ENCODE measurements at places on chromosomes 4 and X.

DNA sequence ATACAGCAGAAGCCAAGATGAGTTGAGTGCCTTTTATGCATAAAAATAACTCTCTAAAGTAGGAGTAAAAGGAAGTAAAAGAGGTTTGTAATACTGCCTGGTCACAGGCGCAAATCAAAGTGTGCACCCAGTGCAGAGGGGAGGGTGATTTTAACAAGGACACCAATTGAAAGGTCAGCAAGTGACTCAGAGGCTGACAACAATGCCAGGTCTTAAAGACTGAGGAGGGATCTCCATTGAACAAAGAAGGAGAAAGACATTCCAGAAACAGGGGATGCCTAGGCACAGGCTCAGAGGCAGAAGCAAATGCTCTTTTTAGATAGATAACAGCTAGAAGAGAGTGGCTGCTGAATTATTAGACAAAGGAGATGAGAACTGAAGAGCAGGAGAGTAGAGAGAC is 297.4 kb upstream of the VCX start:
- no peak for DNase-seq

DNA sequence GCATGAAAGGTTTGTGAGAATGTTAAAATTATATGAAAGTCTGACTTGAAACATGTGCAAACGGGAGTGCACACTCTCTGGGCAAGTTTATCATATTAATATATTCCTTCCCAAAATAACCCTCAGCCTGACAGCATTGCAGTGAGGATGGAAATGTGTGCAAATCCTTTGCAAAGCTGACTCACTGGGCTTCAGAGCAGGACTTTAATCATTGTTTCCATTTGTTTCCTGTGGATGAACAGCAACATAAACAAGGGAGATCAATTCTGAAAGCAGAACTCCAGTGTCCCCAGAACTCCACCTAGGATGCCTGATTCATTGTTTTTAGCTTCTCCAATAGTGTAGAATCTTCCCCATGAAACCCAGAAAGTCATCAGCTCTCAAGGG is 32.9 kb downstream of the SLC2A9 start:
- DNase-seq, result no peak

GRCh38 chrX:86935988-86936387 is 581.6 kb upstream of the KLHL4 start:
- no peak for DNase-seq

DNA sequence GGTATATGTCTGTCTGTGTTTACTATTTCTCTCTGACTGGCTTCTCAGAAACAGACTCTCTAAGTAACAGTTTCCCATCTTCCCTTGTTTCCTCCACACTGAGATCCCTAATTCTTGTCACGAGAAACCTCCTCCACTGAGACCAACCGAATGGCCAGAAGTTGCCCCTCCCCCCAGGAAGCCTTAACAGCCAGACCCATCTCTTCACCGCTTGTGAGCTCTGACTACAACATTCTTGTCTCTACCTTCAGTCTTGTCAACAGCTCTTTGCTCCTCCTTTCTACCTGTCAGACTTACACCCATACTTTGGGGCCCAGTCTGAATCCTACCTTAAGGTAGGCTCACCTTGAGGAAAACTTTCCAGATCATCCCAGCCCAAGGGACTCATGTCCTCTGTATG is 90.8 kb downstream of the NHSL2 start:
- no peak for DNase-seq

DNA sequence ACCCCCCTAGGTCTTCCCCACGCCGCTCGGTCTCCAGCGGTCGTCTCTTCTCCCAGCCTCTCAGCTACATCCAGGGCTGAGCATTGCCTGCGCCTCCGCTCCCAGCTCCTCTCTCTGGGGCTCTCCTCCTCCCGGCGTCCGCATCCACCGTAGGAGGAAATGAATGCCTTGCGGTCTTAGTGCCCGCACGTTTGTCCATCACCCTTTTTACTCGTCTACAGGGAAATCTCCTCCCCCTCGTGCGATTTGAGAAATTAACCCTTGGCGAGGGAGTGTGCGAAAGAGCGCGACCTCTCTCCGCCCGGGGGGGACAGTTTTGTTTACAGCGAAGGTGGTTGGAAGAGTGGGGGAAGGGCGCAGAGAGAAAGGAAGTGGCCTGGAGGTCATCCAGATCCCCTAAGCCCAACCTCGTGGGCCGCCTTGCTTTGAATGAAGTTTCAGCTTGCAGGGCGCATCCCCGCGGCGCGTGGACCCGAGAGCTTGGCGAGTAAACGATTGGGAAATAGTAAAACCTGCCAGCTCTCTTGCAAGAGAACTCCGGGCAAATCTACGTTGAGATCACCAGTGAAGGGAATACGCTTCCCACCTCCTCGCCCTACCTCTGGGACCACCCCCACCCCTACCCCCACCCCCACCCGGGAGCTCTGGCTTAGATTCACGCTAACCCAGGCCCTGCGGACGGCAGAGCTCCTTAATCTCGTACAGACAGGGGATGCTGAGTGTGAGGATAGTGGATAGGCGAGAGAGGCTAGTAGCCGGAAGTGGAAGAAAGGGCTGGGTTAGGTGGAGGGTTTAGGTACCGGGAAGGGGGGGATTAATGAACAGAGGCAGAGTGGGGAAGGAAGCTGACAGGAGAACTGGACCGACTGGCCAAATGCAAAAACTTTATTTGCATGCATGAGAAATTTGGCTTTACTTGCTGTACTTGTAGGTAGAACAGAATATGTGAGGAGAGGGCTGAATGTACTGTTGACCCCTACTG is at the start of gene ELOVL6:
ELOVL6 (minus strand) TSS at position 181 of the 982 bp plus-strand sequence. CDS start 280 bp downstream, outside the sequence.
- peak; percentile 41 for DNase-seq

DNA sequence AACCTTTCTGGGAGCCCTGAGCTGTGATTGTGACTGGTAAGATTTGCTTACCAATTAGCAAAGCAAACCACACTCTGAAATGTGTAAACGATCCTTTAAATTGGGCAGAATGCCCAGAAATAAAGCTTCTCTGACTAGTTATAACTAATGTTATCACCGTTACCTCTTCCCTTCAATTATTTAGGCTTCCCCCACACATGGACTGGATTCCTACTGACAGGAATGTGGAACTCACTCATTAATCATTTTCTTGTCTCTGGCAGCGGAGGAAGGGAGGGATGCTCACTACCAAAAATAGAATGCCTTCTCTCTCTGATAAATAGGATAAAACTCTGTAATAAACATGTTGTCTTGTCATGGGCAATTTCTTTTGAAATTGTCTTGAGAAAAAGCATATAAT is 25.3 kb upstream of the NWD2 start:
- DNase-seq, result no peak

DNA sequence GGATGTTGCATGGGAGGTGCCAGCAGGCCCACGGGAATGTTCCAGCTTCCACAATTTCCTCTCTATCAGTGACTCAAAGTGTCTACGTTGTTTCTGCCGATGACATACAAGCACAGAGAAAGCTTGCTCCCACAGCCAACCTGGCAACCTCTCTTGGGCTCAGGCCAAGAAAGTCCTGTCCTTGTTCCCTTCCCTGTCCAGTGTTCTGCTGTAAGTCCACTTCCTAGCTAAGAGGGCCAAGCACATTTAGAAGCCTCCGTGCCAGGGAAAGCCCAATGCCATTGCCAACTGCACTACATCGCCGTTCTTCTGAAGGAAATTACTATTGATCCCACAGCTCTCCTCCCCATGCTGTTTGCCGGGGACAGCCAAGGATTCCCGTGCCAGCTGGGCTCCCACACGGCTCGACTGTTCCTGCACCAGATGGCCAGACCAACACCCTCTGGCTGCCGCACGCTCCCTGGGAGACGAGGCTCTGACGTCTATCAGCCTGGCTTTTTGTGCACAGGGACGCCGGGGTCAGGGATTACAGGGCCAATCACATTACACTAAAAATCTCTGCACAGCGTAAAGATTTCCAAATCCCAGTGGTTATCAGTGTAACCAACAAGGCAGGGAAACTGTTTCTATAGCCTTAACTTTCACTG is 284.0 kb downstream of the BCOR start:
- peak; percentile 30 for DNase-seq

DNA sequence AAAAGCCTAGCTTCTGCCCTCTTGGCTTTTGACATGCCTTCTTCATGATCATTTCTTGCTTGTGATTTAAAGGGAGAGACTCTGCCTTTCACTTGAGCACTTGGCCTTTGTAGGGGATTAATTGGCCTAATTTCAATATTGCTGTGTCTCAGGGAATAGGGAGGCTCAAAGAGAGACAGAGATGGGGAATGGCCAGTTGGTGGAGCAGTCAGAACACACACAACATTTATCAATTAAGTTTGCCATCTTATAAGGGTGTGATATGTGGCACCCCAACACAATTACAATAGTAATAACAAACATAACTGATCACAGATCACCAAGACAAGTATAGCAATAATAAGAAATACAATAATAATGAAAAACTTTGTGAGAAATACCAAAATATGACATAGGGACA is 122.5 kb upstream of the VCX start:
- DNase-seq, result no peak

- DNase-seq, result no peak
Observed at GRCh38 chr4:177434667-177435066, 7.6 kb downstream of the AGA start.

DNA sequence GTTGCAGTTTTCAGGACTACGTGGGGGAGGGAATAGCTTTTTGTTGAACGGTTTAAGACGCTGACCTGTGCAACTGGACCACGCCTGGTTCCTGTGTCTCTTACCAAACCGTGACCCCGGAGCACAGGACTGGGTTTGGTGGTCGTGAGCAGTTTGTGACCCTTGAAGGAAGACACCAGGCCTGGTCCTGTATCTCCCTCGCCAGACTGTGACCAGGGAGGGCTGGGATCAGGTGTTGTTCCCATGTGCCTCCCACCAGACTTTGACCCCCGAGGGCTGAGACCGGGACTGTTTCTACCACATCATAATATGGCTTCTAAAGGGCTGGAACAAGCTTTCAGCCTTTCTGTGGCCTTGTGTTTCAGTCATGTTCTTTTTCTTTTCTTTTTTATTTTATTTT is 683 bp downstream of the EBP start:
- no peak for DNase-seq

GRCh38 chrX:9235722-9236121 is 201.8 kb upstream of the FAM9B start:
- no peak for DNase-seq

DNA sequence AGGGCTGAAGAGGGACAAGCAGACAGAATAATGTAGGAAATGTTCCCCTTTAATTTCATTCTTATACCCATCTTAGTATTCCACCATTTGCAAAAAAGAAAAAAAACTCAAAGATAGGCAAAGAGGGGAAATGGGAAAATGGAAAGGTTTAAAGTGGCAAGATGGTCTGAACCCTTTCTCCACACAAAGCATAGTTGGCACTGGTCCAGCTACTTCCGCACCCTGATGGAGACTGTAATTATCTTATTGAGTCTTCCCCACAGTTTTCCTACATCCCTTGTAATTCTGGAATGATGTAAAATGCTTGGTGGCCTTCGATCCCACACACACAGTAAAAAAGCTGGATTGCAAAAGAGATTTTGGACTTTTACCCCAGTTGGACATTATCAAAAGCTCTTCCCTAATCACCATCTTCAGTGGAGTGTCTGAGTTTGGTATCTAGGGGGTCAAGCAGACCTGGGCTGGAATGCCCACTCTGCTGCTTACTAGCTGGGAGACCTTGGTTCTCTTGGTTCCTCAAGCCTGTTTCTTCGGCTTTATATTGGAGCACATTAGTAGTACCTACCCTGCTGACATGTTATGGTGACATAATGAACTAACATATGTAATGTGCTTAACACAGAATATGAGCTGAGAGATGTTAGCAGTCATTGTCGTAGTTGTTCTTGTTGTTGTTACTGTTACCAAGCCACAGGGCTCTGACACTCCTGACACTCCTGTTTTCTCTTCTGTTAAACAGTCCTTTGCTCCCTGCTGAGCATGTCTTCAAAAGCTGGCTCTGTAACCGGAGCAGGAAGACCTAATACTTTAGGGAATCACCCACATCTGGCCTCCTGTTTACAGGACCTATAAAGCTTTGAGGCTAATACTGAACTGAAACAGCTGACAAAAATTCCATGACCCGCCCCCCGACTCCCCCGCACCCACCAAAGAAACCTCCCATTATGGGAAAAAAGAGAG is 4.7 kb downstream of the SRPX2 start:
- DNase-seq, result no peak

DNA sequence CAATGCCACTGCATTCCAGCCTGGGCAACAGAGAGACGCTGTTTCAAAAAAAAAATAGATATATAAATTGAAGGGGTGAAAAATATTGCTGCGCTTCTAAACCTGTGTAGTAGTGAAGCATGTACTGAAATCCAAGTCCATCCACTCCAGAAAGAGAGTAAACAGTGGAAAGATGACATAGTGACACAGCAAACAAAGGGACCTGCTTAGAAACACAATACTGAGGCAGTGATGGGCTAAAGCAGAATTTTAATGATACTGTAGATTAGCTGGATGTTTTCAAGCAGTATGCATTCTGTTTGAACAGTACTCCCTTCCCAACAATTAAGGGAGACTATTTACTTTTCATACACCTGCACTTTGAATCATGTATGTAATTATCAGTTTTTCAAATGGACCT is 42.5 kb downstream of the TFDP3 start:
- DNase-seq, result no peak

DNA sequence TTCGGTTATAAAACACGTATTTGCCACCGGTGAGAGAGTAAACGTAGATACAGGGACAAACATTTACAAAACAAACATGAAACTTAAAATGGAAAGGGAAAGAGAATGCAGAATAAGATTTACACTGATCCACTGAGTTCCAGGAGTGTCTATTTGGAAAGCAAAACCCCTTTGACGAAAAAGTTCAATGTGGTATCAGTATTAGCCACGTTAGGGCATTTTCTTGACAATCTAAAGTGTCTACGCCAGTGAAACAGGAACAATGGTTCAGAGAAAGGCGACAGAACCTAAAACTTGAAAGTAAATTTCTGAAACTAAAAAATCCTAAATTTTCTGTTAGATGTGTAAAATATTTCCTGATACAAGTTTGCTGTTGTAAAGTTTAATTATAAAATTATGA is 278.5 kb upstream of the TENM3 start:
- DNase-seq, result no peak

DNA sequence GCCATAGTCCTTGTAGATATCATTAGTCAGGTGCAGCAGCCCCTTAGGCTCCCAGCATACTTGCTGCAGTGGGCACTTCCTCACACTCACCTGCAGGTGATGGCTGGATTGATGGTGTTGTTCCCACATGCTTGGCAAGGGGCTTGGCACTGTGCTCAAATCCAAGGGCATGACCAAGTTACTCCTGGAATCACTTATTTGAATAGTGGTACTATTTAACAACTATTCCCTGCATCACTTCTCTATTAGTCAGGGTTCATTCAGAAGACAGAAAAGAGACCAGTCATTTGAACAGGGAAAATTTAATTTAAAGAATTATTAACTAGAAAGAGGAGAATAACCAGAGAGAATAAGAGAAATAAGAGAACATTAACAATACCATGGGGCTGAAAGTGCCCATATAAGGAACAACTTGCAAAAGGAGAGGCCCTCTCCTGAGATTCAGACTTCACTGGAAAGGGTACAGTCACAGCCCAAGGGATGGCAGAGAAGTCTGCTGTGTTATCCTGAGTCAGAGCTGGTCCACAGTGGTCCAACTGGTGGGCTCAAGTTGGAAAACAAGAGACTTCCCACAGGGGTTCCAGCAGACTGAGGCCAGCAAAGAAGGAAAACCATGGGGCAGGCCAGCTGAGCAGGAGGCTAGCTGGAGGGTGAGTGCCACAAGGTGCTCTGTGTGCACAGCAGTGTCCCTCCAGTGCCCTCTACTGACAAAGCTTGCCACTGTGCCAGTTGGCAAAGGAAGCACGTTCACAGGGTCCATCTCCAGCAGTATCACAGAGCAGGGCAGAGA is 9.8 kb downstream of the SPP1 start:
- no peak for DNase-seq

- no peak for DNase-seq
Observed at GRCh38 chrX:123357941-123358340, 173.9 kb downstream of the GRIA3 start.

GRCh38 chr4:76354517-76355473 is 48.3 kb downstream of the STBD1 start:
- DNase-seq, result no peak

Data from AG09319 (cell line).